ENCODE measurements at places on chromosomes 5 and 9.

GRCh38 chr9:83511051-83511450, 27.1 kb downstream of the FRMD3 start:
- no peak for DNase-seq

DNA sequence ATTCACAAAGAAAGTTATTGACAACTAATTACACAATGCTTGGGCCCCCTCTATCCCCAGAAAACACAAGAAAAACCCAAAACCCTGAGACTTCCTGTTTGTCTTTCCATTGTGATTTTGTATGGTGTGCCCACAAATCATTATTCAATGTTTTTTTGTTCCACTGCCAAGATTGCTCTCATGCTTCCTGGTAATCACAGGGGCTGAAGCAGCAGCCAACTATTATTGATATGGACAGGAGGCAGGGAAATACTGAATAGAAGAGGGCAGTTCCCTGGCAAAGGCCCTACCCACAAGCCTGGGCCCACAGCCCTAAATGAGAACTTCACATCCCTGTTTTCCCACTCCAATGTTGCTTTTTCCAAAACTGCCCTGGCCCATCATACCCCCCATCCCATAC, 21.5 kb upstream of the RFK start:
- DNase-seq = no peak

DNA sequence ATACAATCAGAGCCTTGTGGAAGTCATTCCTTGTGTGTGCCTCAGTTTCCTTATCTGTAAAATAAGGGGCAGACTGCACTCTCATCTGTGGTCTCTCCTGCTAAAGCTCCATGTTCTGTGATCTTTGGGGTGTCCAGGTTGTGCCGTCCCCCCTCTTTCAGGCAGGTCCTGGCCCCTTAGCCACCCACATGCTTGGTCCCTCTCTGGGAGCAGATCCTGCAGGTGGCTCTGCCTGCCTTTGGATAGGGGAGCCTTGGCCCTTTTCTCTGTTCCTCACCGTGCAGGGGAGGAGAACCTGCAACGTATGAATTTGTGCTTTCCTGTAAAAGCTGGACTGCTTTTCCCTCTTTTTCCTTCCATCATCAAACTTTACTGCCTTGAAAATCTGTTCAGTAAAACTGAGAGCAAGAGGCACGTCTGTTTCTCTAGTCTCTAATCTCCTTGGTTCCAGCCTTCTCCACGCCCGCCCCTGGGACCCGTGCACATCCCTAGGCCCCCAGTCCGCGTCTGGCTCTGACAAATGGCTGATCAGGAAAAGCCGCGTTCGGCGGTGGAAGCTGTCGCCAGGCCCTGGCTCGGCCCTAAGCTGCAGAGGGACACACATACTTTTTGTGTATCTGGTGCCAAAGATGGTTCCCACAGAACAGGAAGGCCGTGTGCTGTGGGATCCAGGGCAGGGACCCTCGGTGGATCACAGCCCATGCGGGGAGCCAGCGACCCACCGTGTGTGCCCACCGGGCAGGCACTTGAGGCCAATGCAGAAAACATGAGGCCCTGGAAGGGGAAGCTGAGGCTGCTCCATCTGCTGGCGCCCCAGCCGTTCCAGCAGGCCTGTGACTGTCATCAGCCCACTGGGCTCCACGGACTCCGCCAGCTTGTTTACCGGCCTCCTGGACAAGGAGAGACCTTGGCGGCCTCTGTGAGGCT, 43.4 kb upstream of the COL5A1 start:
- no peak for DNase-seq

DNA sequence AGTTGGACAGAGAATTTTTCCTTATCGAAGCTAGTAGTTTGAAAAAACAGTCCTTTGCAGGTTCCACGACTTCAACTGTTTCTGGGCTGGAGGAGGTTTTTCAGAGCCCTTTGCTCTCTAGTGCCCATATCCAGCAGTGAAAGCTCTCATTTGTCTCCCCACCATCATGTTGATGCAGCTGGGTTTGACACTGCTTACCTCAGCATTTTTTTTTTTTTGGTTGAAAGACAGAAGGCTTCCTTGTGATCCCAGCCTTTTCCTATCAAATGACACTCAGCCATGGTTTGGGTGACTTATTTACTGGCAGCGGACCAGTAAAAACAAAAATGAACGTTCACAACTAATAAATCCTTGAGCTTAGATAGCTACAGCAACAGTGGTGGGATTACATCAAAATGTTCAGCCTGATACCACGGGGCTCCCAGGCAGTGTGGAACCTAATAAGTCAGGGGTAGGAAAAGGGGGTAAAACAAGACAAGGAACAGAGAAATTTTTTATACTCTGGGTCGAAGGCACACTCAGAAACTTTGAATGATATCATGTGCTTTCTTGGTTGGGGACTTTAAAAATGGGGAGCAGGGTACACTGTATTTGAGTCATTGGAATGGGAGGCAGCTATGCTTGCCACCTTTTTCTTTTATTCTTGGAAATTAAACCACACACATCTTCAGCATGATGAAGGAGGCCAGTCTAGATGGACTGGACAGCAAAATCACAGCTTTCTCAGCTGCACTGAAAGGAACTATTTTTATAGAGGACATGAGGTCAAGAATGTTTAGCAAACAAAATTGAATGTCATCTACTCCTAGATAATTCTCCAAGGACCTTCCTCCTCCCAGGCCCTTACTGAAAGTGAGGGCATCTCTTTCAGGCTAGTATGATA, 308.9 kb upstream of the MPDZ start:
- DNase-seq = no peak

DNA sequence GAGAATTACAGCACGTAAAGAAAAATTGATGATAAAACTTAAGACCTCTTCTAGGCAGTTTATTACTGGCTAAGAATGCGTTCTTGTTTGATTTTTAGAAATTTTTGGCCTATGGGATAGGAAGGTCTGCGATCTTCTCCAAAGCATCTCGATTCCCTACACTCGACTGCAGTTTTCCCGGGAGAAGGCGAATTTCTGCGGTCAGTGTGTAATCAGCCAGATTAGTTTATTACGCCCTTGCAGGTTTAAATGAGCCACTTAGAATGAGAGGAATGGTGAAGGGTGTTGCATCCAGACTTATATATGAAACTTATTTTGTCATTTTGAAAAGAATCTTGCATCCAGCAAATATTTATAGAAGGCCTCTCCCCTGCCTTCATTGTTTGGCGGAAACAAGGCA, 1.2 kb downstream of the MTAP start:
- DNase-seq = no peak
